Neural crest cell (in vitro differentiated cells): ENCODE measurements at places on chromosomes 5 and 9.

DNA sequence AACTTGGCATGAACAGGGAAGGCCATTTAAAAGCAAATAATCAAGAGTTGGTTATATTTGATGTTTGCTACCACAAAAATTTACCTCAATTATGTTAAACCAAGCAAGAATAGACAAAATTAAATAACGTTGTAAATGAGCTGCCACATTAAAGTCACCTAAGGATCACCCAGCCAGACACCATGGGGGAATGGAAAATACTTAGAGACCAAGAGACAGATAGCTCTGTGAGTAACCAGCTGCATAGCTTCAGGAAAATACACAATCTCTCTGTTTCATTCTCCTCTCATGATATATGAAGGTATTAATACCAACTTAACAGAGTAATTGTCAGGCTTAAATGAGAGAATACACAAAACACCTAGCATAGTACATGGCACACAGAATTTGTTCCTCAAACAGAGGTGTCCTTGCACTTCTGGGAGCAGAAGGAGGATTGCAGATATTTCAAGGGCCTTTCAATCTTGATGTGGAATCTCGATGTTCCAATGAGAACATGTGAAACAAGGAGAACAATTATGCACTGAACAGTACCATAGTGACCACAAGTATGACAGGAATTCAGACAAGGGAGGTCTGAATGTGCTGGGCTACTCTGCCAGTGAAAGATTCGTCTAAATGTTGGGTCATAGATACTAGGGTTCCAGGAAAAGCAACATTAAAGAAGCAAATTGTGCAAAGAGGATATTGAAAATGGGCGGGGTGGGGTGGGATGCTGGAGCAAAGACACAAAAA lies 18.6 kb downstream of the JAKMIP2 start:
- DNase-seq = no peak

GRCh38 chr9:95129476-95130291 lies 187.8 kb downstream of the FANCC start:
- no peak for DNase-seq

- DNase-seq = no peak
These were observed 121.7 kb upstream of the SEMA6A start for GRCh38 chr5:116696366-116696765.

GRCh38 chr9:131467214-131467935 lies 35.3 kb upstream of the POMT1 start:
- DNase-seq = no peak

- DNase-seq = no peak
These were observed 109.0 kb upstream of the PCAT7 start for GRCh38 chr9:94445863-94446262.
